ENCODE measurements at places on chromosomes 1 and 21. TPM values are rescaled to one million over a fixed set of nuclear protein-coding genes. Genes with fewer than 3 reads are reported as not detected.

Gene CCDC27
- not detected for total RNA-seq

Gene UMODL1
- not detected for total RNA-seq

DNA sequence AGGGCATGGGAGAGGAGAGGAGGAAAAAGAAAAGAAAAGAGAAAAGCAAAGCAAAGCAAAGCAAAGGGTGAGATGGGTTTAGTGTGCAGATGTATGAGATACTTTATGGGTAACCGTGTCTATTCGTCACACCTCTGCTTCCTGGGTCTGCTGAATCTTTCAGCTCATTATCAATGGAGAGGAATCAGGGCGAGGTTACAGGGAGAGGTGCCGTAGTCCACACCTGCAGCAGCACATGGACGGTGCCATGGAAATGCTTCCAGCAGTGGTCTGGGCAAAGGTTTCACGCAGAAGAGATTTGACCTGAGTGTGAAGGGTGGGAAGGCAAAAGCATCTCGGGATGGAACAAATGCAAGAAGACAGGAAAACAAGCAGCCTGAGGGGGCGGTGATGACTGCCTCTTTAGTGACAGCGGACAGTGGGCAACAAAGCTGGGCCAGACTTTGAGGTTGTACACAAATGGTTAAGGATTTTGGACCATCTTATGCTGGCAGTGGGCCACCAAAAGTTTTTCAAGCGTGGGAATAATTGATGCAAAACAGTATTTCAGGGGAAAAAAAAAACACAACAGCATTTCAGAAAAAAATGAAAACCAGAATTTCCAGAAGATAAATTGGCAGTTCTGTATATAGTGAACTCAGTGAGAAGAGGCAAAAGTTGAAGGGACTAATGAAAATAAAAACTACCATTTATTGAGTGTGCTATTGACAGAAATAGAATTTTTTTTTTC is 19.5 kb upstream of the SRP9 start:
- no peak for DNase-seq

- DNase-seq, result no peak
Measured at GRCh38 chr21:45640001-45640887, 3.3 kb upstream of the PCBP3 start.

GRCh38 chr1:239197871-239198270 is 188.5 kb upstream of the CHRM3 start:
- no peak for DNase-seq

DNA sequence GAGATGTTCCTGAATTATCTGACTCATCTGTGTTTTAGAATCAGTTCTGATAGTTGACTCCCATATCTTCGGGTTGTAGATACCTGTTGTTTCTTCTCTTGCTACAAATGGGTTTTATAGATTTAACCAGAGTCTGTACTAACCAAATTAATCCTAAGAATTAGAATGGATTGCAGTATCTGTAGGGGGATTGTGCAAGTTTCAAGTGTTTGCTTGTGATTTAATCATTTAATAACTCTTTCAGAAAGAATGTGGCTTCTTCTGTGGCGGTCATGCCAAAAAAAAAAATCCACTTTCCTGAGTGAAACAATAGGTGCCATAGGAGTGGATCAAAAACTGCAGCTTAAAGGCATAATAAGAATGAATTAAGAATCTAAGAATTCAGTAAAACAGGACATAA is 9.4 kb downstream of the IPO9 start:
- no peak for DNase-seq

DNA sequence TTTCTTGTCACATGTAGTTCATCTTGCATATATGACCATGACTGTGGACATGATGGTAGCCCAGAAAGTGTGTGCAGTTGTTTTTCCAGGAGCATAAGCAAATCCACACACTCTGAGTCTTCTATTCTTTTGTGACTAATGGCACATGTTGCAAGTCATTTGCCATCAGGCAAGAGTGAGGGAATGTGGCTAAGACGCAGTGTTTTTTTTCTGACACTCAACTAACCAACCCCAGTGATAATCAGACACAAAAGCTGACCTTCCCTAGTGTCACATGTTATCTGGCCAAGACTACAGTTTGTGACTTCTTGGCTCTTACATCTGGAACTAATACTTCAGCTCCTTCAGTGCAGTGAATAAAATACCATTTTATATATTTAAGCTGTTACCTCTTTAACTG is 108.8 kb downstream of the ITSN1 start:
- no peak for DNase-seq

GRCh38 chr1:4081806-4082711 is 182.0 kb upstream of the C1orf174 start:
- no peak for DNase-seq

All from psoas muscle (tissue), 8 donors.